ENCODE measurements at places on chromosomes 7 and 10. TPM values are rescaled to one million over a fixed set of nuclear protein-coding genes. Genes with fewer than 3 reads are reported as not detected.

Gene TCF7L2
- 26.8 TPM for total RNA-seq

Gene FKBP6
- total RNA-seq, result not detected

Gene CTAGE8
- total RNA-seq, result 1.5 TPM

Gene NDUFB8
- 139 TPM for total RNA-seq

Gene GPR26
- not detected for total RNA-seq

Gene SORCS3
- not detected for total RNA-seq

Gene ZNF365
- total RNA-seq, result 0.10 TPM

Gene NUTM2E
- not detected for total RNA-seq

Gene RBAK
- total RNA-seq, result 12.6 TPM

Gene PBLD
- 12.5 TPM for total RNA-seq

Gene TMEM26
- total RNA-seq, result 1.1 TPM

Gene TSPAN33
- 5.2 TPM for total RNA-seq

Gene EPHA1
- total RNA-seq, result not detected

Gene NEURL1
- total RNA-seq, result 0.48 TPM

Gene EGR2
- total RNA-seq, result 4.0 TPM

Gene TEX36
- total RNA-seq, result not detected

Gene EPO
- total RNA-seq, result not detected

Gene AKR1C4
- not detected for total RNA-seq

Gene OR9A2
- total RNA-seq, result not detected
